Activated effector memory CD4-positive, alpha-beta T cell treated with anti-CD3 and anti-CD28 coated beads, Interleukin-2, amount 50 U/mL, for 16 hours (primary cell): ENCODE measurements at places on chromosomes 11 and 22.

GRCh38 chr11:95299078-95299679 is 68.2 kb upstream of the SESN3 start:
- DNase-seq: no peak

GRCh38 chr11:47175746-47176327 is 842 bp downstream of the ARFGAP2 start:
- no peak for DNase-seq

GRCh38 chr22:33427461-33427860 is 369.3 kb upstream of the SYN3 start:
- DNase-seq: no peak

DNA sequence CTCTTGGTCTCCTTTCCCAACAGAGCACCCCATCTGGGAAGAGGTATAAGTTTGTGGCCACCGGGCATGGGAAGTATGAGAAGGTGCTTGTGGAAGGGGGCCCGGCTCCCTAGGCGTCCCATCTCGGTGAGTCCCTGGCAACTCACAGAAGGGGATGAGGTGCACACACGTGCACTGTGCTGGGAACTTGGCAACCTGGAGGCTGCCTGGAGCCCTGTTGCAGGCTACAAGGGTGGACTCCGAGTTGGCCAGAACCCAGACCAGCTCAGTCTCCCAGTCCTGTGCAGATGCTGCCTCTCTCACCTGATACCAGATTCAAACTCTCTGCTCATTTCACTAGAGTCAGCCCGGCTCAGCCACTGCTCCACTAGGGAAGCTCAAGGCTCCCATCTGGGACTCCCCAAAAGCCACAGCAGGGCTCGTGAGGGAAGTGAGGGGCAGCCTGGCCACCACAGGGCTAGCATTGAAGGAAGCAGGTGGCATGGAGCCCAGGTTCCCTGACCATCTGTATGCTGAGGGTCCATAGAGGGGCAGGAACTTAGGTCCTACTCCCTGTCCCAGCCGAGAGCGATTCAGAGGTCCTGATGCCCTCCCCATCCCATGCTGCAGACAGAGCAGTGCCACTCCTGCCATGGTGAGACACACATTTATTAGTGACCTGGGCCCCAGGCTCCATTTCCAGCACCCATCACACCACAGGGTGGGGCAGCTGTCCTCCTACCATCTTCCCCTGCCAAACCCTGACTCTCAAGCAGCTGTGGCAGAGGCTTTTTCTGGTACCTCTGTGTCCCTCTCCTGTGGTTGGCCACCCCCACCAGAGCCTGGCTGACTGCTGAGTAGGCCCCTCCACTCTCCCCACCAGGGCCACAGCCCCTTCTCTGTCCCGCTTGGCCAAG is 4.0 kb downstream of the PRR33 start:
- peak; percentile 60 for DNase-seq

GRCh38 chr22:25084405-25085107 is 115.1 kb upstream of the CRYBB3 start:
- no peak for DNase-seq

DNA sequence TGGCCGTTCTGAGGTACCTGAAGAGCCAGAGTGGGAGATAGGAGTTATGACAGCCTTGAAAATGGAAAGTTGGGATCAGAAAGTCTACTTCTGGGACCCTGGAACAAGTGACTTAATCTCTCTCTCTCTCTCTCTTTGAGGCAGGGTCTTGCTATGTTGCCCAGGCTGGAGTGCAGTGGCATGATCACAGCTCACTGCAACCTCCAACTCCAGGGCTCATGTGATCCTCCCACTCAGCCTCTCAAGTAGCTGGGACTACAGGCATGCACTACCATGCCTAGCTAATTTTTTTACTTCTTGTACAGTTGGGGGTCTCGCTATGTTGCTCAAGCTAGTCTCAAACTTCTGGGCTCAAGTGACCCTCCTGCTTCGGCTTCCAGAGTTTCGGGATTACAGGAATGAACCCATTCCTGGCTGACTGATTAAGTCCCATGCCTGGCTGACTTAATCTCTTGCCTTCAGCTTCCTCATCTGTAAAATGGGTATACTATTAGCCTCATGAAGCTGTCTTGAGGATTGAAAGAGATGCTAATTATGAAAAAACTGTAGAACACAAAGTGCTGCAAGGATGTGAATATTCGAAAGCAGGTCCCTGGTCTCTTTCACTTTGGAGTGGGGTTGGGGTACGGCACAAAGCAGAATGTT is 87.7 kb downstream of the UBASH3B start:
- DNase-seq: no peak

- no peak for DNase-seq
Measured at GRCh38 chr22:19896665-19897355, 42.1 kb upstream of the GNB1L start.

DNA sequence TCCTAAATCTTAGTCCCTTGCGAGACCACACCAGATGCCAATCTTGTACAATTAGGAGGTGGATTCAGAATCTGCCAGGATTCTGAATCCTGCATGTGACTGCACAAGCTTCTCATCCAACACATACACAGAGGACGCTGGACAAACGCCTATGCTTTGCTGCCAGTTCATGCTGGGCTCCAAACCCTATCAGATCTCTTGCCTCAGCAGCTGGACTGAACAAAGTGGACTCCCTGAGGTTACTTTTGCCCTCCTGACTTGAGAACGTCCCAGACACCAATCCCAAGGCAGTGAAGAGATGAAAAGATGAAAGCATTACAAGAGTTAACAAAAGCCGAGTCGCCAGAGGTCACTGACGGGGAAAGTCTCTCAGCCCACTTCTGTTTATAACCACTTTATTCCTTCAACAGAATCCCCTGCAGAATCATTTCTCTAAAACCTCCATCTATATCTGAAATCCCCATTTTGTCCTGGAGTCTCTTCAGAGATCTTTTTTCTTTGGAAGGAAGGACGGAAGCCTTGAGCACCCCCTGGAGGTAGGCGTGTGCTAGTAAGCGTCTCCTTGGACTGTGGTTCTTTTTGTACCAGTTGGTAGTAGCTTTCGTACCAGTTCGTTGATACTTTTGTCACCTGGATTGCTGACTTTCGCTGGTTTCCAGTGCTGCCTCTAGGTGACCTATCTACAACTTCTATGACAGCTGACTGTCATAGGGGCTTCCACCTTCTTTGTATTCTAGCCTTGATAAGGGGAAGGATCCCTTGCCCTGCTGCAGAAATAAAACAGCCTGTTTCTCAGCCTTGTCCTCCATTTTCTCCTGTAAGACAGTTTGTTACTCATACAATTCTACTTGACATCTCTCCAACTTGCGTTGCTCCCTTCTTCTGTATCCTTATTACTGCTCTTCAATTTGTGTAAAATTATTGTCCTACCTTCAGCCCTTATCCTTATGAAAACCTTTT is 26.1 kb upstream of the EED start:
- peak; percentile 83 for DNase-seq

- DNase-seq: no peak
Measured at GRCh38 chr11:101584129-101584515, 315 bp upstream of the TRPC6 start.

GRCh38 chr11:21965221-21965620 is 227.7 kb upstream of the ANO5 start:
- no peak for DNase-seq
